ENCODE measurements at places on chromosomes 11 and 22. TPM values are rescaled to one million over a fixed set of nuclear protein-coding genes. Genes with fewer than 3 reads are reported as not detected.

- H3K4me1 ChIP-seq: no peaks in the 10 kb centered on the region
- no peak overlapping the region for H3K4me3 ChIP-seq
- no peaks in the 10 kb centered on the region for H3K27me3 ChIP-seq
Observed at GRCh38 chr11:1040428-1041148, 4.1 kb upstream of the MUC6 start.

- peaks cover 99% of the 10 kb centered on the region for H3K4me1 ChIP-seq
- H3K4me3 ChIP-seq: no peak overlapping the region
- H3K27ac ChIP-seq: peak overlapping the region; percentile 98
- H3K27me3 ChIP-seq: no peaks in the 10 kb centered on the region
- peaks cover 5% of the 10 kb centered on the region for H3K36me3 ChIP-seq
Observed at GRCh38 chr11:73316422-73316821, 8.3 kb downstream of the ARHGEF17 start.

GRCh38 chr11:124841840-124842239 is 23.4 kb upstream of the ROBO3 start:
- DNase-seq: no peak
- H3K27ac ChIP-seq: no peak overlapping the region
- peaks cover 55% of the 10 kb centered on the region for H3K27me3 ChIP-seq
- no peaks in the 10 kb centered on the region for H3K4me1 ChIP-seq
- no peaks in the 10 kb centered on the region for H3K36me3 ChIP-seq

Gene SMIM35
- total RNA-seq: not detected

GRCh38 chr11:70326833-70327232 is 56.3 kb downstream of the PPFIA1 start:
- H3K4me3 ChIP-seq: no peak overlapping the region
- DNase-seq: no peak
- H3K27me3 ChIP-seq: no peaks in the 10 kb centered on the region
- peaks cover 44% of the 10 kb centered on the region for H3K36me3 ChIP-seq
- H3K27ac ChIP-seq: peak overlapping the region; percentile 69

Gene RTN4R
- 1.0 TPM for total RNA-seq

GRCh38 chr11:132099692-132100091 is 729.3 kb downstream of the NTM start:
- no peaks in the 10 kb centered on the region for H3K4me1 ChIP-seq
- H3K27ac ChIP-seq: no peak overlapping the region
- no peaks in the 10 kb centered on the region for H3K27me3 ChIP-seq

DNA sequence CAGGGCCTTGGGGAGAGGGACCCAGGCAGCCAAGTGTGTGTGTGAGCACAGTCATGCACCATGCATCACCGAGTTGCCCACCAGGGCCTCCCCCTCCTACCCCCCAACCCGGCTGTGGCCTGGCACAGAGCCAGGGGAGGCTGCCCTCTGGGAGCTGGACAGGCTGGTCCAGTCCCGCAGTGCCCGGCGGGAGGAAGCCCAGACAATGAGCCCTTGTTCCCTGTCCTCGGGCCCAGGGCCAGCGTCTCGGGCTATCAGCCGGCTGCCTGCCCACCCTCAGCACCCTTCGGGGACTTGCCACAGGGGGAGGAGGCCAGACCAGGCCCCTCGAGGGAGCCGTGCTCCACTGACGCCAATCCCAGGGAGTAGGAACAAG is 4.5 kb downstream of the LRRC75B start:
- H3K4me1 ChIP-seq: peaks cover 26% of the 10 kb centered on the region
- H3K27ac ChIP-seq: no peak overlapping the region
- peaks cover 14% of the 10 kb centered on the region for H3K36me3 ChIP-seq
- DNase-seq: no peak
- H3K4me3 ChIP-seq: no peak overlapping the region
- H3K27me3 ChIP-seq: no peaks in the 10 kb centered on the region

Gene FAU
- total RNA-seq: 361 TPM

Gene CCDC89
- total RNA-seq: 1.1 TPM

DNA sequence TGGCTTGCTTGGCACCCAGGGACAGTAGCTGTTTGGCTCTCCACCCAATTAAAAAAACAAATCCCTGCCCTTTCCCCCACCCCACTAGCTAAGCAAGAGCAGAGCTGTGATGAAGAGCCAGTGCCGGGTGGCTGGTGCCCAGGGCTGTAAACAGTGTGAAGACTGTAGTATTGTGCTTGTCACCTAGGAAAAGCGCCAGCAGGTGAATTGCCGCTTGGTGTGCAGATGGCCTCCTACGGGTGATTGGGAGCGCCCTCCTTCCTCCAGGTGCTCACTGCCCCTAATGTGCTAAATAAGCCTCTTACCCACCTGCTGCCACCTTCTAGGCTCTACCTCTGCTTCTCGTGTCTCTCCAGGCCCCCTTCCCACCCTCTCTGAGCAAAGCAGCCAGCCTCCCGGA is 18.4 kb upstream of the RAPSN start:
- peaks cover 21% of the 10 kb centered on the region for H3K36me3 ChIP-seq
- no peak overlapping the region for H3K4me3 ChIP-seq
- no peak for DNase-seq
- H3K27me3 ChIP-seq: no peaks in the 10 kb centered on the region
- peaks cover 34% of the 10 kb centered on the region for H3K4me1 ChIP-seq

DNA sequence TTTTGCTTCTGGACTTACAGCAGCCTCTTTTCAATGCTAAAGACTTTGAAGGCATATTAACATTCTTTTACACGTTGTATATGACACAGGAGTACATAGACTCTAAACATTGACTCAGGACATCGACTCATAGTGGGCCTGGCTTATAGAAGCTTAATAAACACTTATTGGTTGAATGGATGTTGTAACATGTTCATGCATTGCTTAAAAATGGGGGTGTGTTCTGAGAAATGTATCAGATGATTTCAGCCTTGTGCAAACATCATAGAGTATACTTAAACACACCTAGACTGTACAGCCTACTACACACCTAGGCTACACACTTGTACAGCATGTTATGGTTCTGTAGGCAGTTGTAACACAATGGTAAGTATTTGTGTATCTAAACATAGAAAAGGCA is 17.9 kb downstream of the TTC17 start:
- H3K4me3 ChIP-seq: no peak overlapping the region
- H3K36me3 ChIP-seq: peaks cover 12% of the 10 kb centered on the region
- DNase-seq: no peak

- H3K27me3 ChIP-seq: no peaks in the 10 kb centered on the region
- no peak overlapping the region for H3K27ac ChIP-seq
- peaks cover 89% of the 10 kb centered on the region for H3K36me3 ChIP-seq
- peaks cover 6% of the 10 kb centered on the region for H3K4me1 ChIP-seq
- no peak overlapping the region for H3K4me3 ChIP-seq
- DNase-seq: no peak
Observed at GRCh38 chr22:26466196-26466595, 17.4 kb downstream of the HPS4 start.

GRCh38 chr22:40334899-40335298 is 11.4 kb upstream of the ADSL start:
- H3K27ac ChIP-seq: no peak overlapping the region
- peaks cover 7% of the 10 kb centered on the region for H3K36me3 ChIP-seq
- no peak overlapping the region for H3K4me3 ChIP-seq

- H3K27me3 ChIP-seq: no peaks in the 10 kb centered on the region
- H3K27ac ChIP-seq: no peak overlapping the region
- peaks cover 9% of the 10 kb centered on the region for H3K36me3 ChIP-seq
- no peak overlapping the region for H3K4me3 ChIP-seq
Observed at GRCh38 chr22:17537155-17537554, 26.1 kb upstream of the SLC25A18 start.

DNA sequence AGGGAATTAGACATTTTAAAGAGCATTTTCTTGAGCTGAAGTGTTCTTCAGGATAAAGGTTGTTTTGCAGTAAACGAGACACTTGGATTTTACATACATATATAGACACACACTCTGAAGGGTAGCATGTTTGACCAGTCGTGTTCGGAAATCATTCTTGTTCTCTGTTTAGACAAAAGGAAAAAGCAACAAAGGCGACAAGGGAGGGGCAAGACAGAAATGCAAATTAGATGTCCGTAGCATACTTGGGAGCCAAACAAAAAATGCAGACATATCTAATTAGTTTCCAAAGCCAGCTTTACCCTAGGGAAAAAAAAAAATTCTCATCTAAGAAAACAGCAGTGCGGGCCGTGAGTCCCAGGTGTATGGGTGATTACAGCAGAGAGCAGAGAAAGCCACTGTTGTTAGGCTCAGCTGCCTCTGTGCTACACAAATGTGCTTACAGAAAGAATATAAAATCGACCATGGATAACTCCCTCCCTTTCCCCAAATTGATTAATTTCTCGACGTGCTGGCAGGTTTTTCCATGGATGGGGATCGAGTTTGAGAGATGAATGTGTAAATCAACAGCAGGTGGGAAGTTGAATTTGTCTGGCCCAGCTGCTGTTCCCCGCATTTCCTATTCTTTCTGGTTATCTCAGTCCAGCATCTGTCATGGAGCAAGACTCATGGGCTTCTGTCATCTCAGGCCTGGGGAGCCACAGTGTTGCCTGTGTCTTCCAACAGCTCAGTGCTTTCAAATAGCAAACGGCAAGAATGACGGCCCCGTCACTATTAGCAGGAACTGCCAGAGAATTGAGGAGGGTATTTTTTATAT is 176.5 kb upstream of the TTC12 start:
- H3K4me3 ChIP-seq: no peak overlapping the region
- H3K27me3 ChIP-seq: no peaks in the 10 kb centered on the region
- no peaks in the 10 kb centered on the region for H3K4me1 ChIP-seq
- H3K36me3 ChIP-seq: no peaks in the 10 kb centered on the region
- no peak for DNase-seq

DNA sequence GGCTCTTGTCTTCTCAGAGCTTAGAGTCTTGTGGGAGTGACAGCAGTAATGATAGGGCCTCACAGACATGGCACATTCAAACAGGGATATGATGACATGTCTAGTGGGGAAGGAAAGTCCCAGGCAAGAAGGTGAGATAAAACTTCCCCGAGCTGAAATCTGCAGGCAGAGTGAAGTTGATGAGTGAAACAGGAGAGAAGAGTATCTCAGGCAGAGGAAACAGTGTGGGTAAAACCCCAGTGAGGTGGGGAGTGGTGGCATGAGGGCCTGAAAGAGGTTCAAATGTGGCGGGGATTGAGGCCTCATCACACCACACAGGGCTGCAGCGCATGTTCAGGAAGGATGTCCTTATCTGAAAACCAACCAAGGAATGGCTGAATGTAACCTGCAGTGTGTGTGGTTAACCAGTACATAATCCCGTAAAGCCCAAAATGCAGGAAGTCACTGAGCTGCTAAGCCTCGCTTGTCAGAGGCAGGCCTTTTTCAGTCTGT is 153.8 kb upstream of the E2F8 start:
- no peaks in the 10 kb centered on the region for H3K4me1 ChIP-seq
- H3K27me3 ChIP-seq: no peaks in the 10 kb centered on the region
- no peaks in the 10 kb centered on the region for H3K36me3 ChIP-seq
- H3K27ac ChIP-seq: no peak overlapping the region
- no peak overlapping the region for H3K4me3 ChIP-seq
- peak; percentile 38 for DNase-seq

GRCh38 chr11:2791521-2792380 is 92.0 kb upstream of the KCNQ1OT1 start:
- no peaks in the 10 kb centered on the region for H3K4me1 ChIP-seq
- H3K27ac ChIP-seq: peak overlapping the region; percentile 37
- H3K4me3 ChIP-seq: peak overlapping the region; percentile 27
- H3K27me3 ChIP-seq: no peaks in the 10 kb centered on the region
- DNase-seq: no peak

Gene C1QTNF5
- total RNA-seq: 41.4 TPM

GRCh38 chr22:28600546-28601143 is 79.0 kb downstream of the TTC28 start:
- H3K27me3 ChIP-seq: no peaks in the 10 kb centered on the region
- no peaks in the 10 kb centered on the region for H3K4me1 ChIP-seq
- no peak for DNase-seq
- no peaks in the 10 kb centered on the region for H3K36me3 ChIP-seq

GRCh38 chr11:80958361-80958760 is 1517.5 kb upstream of the TENM4 start:
- H3K4me3 ChIP-seq: no peak overlapping the region
- no peak for DNase-seq
- H3K27ac ChIP-seq: no peak overlapping the region
- H3K27me3 ChIP-seq: no peaks in the 10 kb centered on the region

Gene SLC29A2
- total RNA-seq: 19.9 TPM

Gene GRK3
- 9.1 TPM for total RNA-seq

DNA sequence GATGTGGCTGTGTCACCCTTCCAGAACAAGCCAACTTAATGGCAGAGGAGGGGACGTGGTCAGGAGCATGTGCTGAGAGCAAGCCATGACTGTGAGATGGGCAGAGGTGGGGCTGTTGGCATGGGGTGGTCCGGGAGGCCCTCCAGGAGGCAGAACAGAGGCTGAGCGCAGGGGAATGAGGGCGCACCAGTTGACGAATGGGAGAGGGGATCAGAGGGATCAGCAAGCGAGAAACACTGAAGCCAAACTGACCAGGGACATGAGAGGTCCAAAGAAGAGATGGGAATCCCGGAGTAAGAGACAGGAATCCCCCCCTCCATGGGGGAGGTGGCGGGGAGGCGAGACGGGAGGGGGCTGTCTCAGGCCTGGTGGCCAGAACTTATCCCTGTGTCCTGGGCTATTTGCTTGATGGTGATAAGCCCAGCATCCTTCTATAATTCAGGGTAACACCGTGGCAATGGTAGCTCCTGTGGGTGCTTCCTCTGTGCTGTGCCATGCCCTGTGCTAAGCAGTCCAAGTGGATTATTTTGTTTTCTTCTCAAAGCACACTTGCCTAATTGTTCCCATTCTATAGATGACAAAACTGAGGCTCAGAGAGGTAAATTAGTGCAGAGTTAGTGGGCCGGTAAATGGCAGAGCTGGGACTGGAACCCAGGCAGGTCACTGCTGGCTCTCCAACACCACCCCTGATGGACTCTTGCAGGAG is 83.4 kb upstream of the SHISAL1 start:
- no peaks in the 10 kb centered on the region for H3K36me3 ChIP-seq
- peak; percentile 9 for DNase-seq
- no peak overlapping the region for H3K4me3 ChIP-seq
- H3K27ac ChIP-seq: no peak overlapping the region
- H3K27me3 ChIP-seq: no peaks in the 10 kb centered on the region
- H3K4me1 ChIP-seq: no peaks in the 10 kb centered on the region

GRCh38 chr11:93082900-93083299 is 113.4 kb downstream of the MTNR1B start:
- H3K27ac ChIP-seq: no peak overlapping the region
- no peak overlapping the region for H3K4me3 ChIP-seq
- H3K36me3 ChIP-seq: no peaks in the 10 kb centered on the region
- H3K27me3 ChIP-seq: no peaks in the 10 kb centered on the region
- DNase-seq: no peak
- H3K4me1 ChIP-seq: no peaks in the 10 kb centered on the region

- H3K4me3 ChIP-seq: no peak overlapping the region
- H3K27ac ChIP-seq: no peak overlapping the region
- DNase-seq: no peak
- H3K4me1 ChIP-seq: no peaks in the 10 kb centered on the region
- H3K36me3 ChIP-seq: no peaks in the 10 kb centered on the region
- H3K27me3 ChIP-seq: no peaks in the 10 kb centered on the region
Observed at GRCh38 chr11:58192229-58192628, 3.4 kb downstream of the OR9Q2 start.

Gene NCR3LG1
- 3.6 TPM for total RNA-seq

DNA sequence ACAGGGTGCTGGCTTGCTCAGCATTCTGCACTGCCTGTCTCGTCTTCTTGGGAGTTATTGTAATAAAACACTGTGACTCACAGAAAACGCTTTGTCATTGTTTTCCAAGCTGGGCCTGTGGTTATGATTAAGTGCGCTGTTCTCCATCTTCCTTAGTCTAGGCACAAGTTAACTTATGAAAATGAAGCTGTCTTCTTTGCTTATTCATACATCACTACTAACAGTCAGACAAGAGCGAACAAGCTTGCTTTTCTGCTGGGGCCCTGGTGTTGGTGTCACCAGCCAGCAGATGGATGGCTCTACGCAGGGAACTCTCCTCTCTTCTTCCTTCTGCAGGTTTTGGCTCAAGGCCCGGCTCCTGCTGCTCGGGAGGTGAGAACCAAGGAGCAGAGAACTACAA is 380.1 kb upstream of the SYN3 start:
- no peaks in the 10 kb centered on the region for H3K27me3 ChIP-seq
- no peak overlapping the region for H3K27ac ChIP-seq
- no peak for DNase-seq
- no peaks in the 10 kb centered on the region for H3K36me3 ChIP-seq
- H3K4me1 ChIP-seq: no peaks in the 10 kb centered on the region

Gene APOBEC3G
- 3.2 TPM for total RNA-seq

All from right atrium auricular region (tissue), 2 donors.